ENCODE measurements at places on chromosomes 3 and 15. TPM values are rescaled to one million over a fixed set of nuclear protein-coding genes. Genes with fewer than 3 reads are reported as not detected.
A peak's percentile ranks its signal among the peaks of the same experiment; 100 is the strongest.

Gene MORF4L1
- total RNA-seq: 398 TPM

Gene CCR8
- total RNA-seq: not detected

DNA sequence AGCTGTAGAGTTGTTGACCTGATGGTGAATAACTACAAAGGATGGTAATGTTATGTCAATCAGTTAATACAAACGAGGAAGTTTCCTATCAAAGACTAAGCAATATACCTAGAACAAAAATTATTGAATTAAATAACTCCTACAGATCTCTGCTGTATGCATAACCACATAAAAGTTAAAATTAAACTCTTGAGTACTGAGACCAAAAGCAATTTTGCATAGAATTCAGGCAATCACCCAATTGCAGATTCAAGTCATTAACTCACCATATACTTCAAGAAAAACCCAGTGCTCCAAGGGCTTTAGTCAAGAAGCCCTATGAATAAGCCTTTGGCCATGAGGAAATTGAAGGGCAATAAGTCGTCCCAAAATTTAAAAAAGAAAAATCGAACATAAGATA, 518.8 kb downstream of the MECOM start:
- DNase-seq: no peak
- H3K36me3 ChIP-seq: peaks cover 6% of the 10 kb centered on the region
- H3K4me1 ChIP-seq: peaks cover 13% of the 10 kb centered on the region
- H3K27me3 ChIP-seq: no peaks in the 10 kb centered on the region
- H3K27ac ChIP-seq: peak overlapping the region; percentile 13
- peak overlapping the region; percentile 95 for H3K4me3 ChIP-seq

Gene UPK1B
- 0.14 TPM for total RNA-seq

Gene DPPA2
- 0.48 TPM for total RNA-seq
